T-helper 1 cell (primary cell): ENCODE measurements at places on chromosomes 3 and 15.

- DNase-seq: no peak
Observed at GRCh38 chr3:125194849-125195601, 17.5 kb downstream of the SLC12A8 start.

- DNase-seq: no peak
Observed at GRCh38 chr3:126364731-126365301, 7.6 kb upstream of the KLF15 start.

GRCh38 chr3:188085584-188086560, 68.1 kb upstream of the LPP start:
- DNase-seq: no peak

- DNase-seq: no peak
Observed at GRCh38 chr3:35946854-35947515, 307.7 kb downstream of the ARPP21 start.

- no peak for DNase-seq
Observed at GRCh38 chr3:73225991-73226390, 164.5 kb downstream of the EBLN2 start.

- no peak for DNase-seq
Observed at GRCh38 chr15:82750831-82751180, 41.1 kb upstream of the AP3B2 start.

DNA sequence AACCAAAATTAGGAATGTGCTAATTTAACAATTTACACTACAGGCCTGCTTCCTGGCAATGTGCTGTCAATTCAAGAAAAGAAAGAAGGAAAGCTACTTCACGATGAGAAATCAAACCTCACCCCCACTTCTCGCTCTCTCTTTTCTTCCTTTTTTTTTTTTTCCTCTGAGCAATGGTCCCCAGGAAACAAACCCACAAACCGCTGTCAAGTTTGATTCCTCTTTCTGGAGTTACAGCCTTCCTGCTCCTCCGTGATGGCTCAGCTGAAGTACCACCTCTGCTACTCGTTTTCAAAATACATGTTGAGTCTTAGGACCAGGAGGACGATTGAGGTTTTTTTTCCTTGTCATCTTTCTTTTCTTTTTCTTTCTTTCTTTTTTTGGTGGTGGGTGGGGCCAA, 3.4 kb upstream of the TRIM71 start:
- DNase-seq: no peak

DNA sequence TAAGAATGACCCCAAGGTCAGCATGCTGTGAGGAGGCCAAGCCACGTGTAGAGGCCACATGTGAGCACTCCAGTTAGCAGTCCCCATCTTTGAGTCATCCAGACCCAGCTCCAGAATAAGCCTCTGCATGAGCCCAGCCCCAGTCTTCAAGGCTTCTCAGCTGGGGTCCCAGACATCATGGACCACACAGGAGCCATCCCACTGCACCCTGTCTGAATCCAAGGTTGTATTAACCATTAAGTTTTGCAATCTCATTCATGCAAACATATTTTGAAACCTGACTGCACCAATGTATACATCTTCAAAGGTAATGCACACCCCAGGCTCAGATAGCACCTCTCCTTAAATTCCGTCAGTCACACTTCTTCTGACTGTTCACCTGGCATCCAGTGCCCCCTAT, 249.1 kb upstream of the CHRNA7 start:
- DNase-seq: no peak

GRCh38 chr3:57068437-57069089, 8.1 kb downstream of the SPATA12 start:
- DNase-seq: no peak

GRCh38 chr15:98729446-98730042, 81.2 kb downstream of the IGF1R start:
- DNase-seq: no peak

GRCh38 chr3:107209302-107209990, 167.8 kb upstream of the CCDC54 start:
- DNase-seq: no peak

GRCh38 chr3:141802316-141803077, 39.3 kb downstream of the GRK7 start:
- no peak for DNase-seq

GRCh38 chr3:152893647-152894046, 58.7 kb downstream of the P2RY1 start:
- no peak for DNase-seq
